Islet precursor cell (in vitro differentiated cells): ENCODE measurements at places on chromosomes 12 and 14.

DNA sequence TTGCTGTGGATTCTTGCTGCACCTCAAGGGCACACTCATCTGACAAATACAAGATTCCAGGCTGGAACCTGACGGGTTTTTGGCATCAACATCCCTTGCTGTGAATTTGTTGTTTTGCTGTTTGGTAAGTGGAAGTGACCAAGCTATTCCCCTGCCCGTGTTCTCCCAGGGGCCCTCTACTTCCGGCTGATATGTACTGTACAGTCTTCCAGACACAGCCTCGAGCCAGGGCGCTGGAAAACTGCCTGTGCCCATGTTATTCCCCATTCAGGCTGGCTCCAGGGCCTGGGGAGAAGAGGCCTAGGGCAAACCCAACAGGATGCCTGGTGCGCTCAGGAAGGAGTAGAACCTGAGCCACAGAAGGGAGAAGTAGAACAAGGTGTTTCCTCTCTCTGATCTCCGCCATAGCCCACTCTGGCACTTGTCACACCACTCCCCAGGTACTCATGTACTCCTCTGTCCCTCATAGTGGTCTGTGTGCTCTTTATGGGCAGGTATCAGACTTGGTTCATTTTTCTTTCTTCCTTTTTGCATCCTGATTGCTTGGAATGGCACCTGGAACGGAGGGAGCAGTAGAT, 67.8 kb upstream of the LTA4H start:
- no peak for DNase-seq

GRCh38 chr12:93230326-93230720, 147.4 kb upstream of the NUDT4 start:
- DNase-seq, result no peak

DNA sequence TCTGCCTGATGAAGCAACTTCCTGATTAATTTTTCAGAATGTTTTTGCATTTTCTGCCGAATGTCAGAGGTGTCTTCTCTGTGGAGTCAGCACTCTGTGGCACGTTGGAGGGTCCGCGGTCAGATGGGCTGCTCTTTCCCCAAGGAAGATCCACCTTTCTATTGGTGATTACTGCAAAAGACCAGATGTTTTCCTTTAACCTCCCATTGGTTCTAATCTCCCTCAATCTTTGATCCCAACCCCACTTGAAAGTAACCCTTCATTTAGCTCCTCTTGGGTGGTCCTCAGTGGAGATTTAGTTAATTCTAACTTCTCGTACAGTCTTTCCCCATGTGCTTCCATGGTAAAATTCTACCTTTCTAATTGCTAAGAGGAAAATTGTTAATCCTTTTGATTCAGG, 397.7 kb upstream of the DDHD1 start:
- DNase-seq, result no peak

GRCh38 chr14:28375295-28375694, 391.3 kb upstream of the FOXG1 start:
- peak; percentile 73 for DNase-seq

- peak; percentile 82 for DNase-seq
Measured at GRCh38 chr14:76993752-76994151, 34.8 kb downstream of the IRF2BPL start.

GRCh38 chr14:35215110-35215813, 76.9 kb upstream of the PSMA6 start:
- no peak for DNase-seq

- DNase-seq, result no peak
Measured at GRCh38 chr12:70890895-70891832, 29.4 kb downstream of the PTPRR start.

- peak; percentile 88 for DNase-seq
Measured at GRCh38 chr12:124667506-124668326, 100.3 kb upstream of the NCOR2 start.

GRCh38 chr14:69711065-69711464, 55.9 kb upstream of the SRSF5 start:
- DNase-seq, result no peak

DNA sequence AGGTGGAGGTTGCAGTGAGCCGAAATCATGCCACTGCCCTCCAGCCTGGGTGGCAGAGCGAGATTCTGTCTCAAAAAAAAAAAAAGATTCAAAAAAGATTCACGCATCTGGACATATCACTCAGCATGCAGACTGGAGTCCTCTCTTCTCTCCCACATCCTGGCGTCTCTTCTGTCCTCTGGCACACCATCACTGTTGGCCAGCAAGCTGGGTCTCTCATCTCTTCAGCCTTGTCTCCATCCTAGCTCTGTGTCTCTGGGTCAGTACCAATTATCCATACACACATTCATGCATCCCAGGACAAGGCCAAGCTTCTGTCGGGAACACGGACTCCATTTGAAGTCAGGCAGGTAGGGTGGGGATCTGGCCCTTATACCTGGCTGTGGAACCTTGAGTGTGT, 105.5 kb upstream of the MAP1LC3B2 start:
- DNase-seq, result no peak

GRCh38 chr12:110836291-110836690, 10.5 kb upstream of the CCDC63 start:
- DNase-seq, result no peak

DNA sequence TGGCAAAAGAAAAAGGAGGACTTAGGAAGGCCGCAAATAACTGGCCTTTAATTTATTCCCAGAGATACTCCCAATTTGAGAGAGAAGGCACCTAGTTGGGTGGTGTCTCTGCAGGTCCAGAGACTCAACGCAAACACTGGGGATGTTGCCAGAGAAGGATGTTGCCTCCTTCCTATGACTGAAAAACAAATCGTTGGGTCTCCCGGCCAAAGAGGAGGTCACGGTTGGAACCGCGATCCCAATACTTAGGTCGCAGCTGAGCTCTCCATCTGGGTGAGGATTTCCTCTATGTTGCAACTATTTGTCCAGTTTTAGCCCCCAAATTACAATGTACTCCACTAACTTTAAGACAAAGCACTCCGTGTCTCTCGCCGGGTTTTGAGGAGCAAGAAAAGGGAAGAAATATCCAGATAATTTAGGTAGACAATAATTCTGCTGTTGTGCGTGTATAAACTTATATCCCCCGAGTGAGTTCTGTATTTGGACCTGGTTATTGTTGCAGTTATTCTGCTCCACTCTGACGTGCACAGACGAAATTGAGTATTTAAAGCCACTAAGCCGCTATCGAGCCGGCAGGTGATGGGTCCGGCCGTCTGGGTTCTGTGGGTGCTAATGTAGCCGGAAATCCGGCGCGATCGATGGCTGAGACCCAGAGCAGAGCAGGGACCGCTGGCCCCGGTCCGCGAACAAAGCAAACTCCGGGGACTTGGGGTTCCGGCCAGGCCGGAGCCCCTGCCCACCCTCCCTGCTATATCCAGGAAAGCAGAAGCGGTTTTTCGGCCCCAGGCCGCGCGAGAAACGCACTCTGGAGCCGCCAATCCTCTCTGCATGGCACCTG, 5.7 kb downstream of the HOXC12 start:
- DNase-seq, result peak; percentile 52

- DNase-seq, result peak; percentile 91
Measured at GRCh38 chr14:34059925-34060650, 109.2 kb upstream of the EGLN3 start.

GRCh38 chr12:58814036-58814435, 106.3 kb downstream of the LRIG3 start:
- DNase-seq, result no peak

DNA sequence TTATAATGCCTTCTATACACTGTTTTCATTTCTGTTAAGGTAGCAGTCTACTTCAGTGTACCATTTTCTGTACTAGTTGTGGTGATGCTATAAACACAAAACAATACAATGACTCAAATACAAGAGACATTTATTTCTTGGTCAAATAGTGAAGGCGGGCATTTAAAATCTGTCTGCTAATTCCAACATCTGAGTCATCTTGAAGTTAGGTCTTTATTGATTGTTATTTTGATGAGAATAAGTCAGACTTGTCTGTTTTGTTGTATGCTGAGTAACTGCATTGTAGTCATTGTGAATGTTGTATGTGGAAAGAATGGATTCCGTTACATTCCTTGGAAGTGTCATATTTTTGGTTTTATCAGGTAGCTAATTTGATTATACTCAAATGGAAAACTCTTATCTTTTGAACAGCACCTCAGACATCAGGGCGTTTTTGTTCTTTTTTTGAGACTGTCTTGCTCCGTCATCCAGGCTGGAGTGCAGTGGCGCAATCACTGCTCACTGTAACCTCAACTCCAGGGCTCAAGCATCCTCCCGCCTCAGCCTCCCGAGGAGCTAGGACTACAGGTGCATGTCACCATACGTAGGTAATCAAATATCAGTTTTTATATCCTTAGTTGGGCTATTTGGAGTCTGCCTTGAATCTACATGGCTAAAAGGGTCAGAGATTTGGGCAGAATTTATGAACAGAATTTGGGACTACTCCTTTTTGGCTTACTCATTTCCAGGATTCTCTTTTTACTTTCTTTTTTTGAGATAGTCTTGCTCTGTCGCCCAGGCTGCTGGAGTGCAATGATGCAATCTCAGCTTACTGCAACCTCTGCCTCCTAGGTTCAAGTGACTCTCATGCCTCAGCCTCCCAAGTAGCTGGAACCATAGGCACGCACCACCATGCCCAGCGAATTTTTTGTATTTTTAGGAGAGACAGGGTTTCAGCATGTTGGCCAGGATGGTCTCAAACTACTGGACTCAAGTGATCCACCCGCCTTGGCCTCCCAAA, 56.8 kb downstream of the PAPLN start:
- DNase-seq, result no peak

DNA sequence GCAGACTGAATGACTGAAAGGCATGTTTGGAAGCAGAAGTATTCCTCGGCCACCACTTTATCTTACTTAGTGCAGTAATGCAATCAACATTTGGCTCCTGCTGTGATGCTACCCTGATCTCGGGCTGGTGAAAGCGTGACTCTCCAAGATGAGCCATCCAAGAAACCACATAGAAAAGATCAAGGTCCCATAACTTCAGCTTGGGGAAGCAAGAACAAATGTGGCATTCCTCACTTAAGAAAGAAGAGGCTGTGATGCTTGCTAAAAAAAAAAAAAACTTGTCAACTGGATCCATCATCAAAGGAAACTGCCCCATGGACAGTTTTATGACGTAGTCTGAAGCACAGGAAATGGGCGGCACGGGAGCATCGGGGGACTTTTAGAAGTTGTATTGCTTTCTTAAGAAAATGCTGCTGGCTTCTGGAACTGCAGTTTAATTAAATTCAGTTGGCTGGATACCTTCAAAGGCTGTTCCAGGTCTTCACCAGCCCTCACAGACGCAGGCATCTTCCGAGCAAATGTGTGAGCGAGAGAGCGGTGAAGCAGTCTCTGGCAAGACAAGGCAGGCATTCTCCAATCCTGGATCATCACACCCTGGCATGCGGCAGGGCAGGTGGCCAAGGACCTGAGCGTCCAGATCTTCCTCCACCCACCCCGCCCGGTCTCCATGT, 38.2 kb upstream of the MAP1LC3B2 start:
- peak; percentile 81 for DNase-seq

- no peak for DNase-seq
Measured at GRCh38 chr12:54328595-54329337, 3.8 kb downstream of the COPZ1 start.

DNA sequence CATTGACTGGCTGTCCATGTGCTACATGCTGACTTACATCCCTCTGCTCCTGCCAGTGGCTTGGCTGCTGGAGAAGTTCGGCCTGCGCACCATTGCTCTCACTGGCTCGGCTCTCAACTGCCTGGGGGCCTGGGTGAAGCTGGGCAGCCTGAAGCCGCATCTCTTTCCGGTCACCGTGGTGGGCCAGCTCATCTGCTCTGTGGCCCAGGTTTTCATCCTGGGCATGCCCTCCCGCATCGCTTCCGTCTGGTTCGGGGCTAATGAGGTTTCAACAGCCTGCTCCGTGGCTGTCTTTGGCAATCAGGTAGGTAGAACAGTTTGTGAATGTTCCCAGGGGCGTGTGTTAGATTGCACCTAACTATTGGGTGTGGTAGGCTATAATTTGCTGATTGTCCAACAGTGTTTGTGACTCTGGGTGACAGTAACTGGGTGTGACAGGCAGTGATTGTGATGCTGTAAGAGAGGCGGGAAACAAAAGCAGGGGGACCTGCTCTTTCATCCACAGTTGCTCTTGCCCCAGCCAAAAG, 981 bp downstream of the FLVCR2 start:
- DNase-seq, result no peak

DNA sequence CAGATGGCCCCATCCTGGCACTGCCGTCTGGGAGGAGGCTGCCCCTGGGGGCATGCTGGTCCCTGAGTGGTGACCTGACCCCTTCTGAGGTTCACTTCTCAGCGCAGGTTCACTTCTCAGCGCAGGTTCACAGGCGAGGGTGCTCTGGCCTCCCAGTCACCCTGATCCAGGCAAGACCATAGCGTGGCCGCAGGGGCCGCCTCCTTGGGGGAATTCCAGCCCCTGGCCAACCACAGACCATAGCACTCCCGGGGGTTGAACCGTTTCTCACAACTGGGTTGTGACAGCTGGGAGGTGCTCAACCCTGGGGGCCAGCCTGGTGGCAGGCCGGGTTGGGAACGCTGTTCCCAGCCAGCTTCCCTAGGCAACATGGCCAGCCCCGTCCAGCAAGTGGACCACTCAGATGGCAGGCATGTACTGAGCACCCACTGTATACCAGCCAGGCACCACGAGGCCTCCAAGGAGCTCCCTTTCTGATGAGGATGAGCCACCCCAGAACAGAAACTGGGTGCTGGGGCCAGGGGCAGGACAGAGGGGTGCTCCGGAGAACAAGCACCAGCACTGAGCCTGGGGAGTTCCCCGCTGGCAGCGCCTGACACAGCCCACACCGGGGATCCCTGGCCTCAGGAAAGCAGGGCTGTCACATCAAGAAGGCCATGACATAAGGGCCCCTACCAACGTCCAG, 28.3 kb upstream of the ZFP36L1 start:
- DNase-seq, result peak; percentile 52

DNA sequence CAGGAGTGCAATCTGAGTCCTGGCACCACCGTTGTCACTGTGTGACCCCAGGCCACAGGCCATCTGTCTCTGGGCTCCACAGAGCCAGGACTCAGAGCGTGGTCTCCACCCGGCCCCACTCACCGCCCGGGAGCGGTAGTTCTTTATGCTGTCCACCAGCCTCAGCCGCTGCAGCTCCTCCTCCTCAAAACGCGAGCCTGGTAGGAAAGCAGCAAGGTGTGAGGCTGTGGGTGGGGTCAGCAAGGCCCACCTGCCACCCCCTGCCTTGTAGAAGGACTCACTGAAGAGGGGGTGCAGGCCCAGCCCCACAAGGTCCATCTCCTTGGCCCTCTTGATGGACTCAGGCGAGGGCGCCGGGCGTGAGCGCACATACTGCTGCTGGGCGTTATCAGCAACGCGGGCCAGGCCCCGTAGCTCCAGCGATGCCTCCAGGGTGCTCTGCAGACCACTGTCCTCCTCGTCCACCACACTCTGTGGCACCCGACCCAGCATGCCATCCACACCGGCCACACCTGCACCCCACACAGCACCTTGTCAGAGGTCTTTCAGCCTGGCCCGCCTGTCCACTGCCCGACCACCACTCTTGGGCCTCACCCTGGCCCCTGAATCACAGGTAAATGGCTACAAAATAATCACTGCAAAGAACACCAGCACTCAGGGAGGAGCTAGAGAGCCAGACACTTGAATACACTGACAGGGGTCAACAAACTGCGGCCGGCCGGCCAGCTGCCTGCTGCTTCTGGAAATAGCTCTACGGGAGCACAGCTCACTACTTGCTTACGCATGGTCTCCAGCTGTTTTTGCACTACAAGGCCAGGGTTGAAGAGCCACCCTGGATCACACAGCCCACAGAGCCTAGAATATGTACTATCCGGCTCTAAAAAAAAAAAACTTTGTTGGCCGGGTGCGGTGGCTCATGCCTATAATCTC, 16.3 kb downstream of the CFAP73 start:
- no peak for DNase-seq

- DNase-seq, result no peak
Measured at GRCh38 chr12:91551927-91552326, 369.3 kb upstream of the DCN start.

- no peak for DNase-seq
Measured at GRCh38 chr14:29810682-29811081, 117.0 kb downstream of the PRKD1 start.

- no peak for DNase-seq
Measured at GRCh38 chr12:5243014-5243413, 188.9 kb upstream of the NTF3 start.
